AG09309 (cell line): ENCODE measurements at places on chromosomes 4 and X.

DNA sequence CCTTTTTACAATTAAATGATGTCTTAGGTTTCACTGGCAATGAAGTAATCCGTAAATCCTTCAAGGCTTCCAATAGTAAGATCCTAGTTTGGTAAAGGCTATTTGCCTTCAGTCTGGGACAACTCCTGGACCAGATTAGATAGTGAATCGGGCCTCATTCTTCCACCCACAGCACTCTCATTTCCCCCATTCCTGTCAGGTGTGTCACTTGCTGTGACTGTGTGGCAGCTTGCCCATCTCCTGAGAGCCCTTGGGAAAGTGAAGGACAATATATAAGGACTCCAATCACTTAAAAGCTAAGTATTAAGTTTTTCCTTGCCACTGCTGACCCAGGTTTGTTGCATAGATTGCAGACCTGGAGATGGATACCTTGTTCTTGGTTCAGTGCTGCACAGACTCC, 3.3 kb upstream of the GASK1B start:
- no peak for DNase-seq

GRCh38 chrX:53494436-53494835, 60.3 kb upstream of the HSD17B10 start:
- DNase-seq, result no peak

GRCh38 chr4:83617371-83618035, 81.6 kb downstream of the GPAT3 start:
- no peak for DNase-seq

DNA sequence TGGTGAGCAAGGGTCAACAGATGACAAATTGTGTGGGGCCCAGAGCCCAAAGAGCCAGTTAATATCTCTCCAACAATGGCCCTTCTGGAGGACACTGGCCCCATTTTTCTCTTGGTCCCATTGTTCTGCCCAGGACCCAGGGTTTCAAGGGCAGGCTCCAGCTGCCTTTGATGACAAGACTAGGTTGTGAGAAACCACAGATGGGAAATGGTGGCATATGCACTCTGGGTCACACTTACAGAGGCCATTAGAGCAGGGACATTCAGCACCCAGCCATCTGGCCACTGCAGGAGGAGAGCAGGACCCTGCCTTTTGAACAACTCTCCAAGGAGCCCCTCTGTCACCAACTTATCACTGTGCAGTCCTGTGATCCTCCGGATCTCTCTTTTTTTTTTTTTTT, 49.7 kb upstream of the KIAA1210 start:
- DNase-seq, result no peak

DNA sequence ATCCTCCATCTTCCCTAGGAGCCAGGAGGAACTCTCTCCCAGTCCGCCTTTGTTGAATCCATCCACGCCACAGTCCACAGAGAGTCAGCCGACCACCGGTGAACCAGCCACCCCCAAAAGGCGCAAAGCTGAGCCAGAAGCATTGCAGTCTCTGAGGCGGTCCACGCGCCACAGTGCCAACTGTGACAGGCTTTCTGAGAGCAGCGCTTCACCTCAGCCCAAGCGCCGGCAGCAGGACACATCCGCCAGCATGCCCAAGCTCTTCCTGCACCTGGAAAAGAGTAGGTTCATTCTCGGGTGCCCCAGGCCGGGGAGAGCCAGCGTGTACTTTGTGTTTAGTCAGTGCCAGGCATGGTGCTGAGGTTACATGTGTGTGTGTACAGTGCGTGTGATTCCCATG, 7.4 kb downstream of the MSL3 start:
- DNase-seq, result no peak

GRCh38 chrX:46117234-46117633, 428.0 kb downstream of the ZNF674 start:
- DNase-seq, result no peak

DNA sequence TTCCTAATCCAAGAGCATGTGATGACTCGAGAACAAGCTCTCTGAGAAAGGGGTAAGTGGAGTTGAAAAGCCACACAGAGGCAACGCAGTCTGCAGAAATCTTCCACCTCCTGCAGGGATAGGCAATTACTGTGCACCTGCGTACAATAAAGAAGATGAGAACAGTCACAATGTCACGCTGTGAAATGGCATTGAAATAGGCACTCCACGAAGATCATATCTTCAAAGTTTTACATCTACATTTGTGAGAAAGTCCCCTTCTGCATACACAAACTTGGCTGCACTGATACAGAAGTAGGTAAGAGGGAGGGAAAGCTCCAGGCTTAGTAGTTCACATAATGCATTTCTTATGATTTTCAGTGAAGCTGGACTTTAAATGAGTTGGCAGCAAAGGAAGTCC, 27.1 kb downstream of the DDX60L start:
- no peak for DNase-seq

- DNase-seq, result peak; percentile 37
Observed at GRCh38 chr4:186592966-186593586, 37.7 kb upstream of the MTNR1A start.

DNA sequence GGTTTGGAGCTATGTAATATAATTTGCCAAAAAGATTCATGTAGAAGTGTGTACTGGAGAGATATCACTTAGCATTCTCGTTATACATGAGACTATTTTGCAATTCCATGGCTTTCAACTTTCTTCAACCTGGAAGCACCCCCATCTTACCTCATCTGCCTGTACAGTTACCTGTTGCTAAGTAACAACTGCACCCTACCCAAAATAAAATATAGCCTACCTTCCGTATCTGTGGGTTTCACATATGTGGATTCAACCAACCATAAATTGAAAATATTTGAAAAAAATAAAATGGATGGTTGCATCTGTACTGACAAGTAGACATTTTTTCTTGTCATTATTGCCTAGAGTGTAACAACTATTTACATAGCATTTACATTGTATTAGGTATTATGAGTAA, 278.3 kb downstream of the PPP1R2C start:
- DNase-seq, result no peak

DNA sequence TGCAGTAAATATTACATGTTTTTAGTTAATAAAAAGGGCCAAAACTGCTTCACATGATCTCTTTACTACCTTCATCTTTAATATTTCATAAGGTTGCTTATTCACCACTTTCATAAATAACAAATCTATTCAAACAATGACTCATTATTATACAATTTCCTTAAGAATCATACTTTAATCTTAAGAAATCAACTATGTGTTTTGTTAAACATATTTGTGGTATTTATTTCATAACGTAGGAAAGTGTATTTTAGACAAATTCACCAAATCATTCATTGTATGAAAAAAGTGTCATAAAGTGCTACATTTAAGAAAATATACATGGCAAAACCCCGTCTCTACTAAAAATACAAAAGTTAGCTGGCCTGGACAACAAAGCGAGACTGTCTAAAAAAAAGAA, 150.5 kb upstream of the RXFP1 start:
- DNase-seq, result no peak

- no peak for DNase-seq
Observed at GRCh38 chrX:110317061-110317819, 645 bp downstream of the AMMECR1 start.

DNA sequence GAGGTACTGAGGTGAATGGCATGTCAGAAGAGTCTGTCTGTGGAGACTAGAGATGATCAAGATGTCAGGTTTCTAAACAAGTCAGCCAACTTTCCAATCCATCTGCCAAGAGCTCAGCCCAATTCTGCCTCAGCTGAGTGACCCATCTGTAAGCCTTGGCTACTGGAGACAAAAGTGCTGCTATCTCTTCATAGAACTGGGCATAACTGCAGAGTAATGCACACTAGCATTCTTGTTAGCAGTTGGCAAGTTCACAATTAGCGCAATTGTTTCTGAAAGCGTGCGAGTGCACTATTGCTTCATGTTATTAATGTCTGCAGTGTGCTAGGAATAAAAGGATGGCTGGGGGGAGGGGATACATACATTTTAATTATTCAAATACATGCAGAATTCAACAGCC, 32.9 kb upstream of the SH3D19 start:
- DNase-seq, result no peak

GRCh38 chrX:68840256-68840655, 11.4 kb downstream of the EFNB1 start:
- no peak for DNase-seq

GRCh38 chr4:173680278-173680677, 150.2 kb upstream of the HAND2 start:
- no peak for DNase-seq

DNA sequence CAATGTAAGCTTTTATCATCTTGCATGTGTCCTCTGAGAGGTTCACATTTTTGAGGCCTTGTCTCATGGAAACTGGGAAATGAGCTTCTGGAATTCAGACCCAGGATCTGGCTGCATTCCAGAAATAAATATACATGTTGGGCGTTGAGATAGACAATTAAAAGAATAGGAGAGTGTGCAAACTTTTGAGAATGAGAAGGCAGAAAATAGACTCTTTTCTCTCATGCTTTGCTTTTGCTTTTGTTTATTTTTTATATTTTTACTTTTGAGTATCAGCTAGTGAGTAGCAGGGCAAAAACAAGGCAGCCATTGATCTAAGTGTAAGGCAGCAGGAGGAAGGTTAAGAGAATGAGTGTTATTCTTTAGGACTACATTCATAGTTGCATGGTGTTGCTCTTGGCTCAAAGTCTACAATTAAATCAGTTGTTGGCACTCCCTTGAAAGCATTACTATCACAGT, 12.4 kb downstream of the SHROOM3 start:
- no peak for DNase-seq

DNA sequence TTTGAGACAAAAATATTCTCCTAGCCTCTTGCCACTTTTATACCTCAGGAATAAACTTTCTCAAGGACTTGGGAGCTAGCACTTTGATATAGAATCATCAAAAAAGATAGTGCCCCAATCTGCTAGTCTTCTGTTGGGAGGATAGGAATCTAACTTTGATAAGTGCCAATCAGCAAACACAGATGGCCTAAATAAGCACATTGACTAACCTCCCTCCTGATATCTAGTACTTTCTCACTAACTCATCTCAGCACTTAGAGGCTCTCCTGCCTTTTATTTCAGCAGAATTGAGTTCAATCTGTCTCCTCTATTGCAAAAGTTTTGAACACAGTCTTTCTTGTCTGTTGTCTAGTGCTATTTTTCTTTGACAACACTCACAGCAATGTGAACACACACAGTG, 798.4 kb upstream of the FTHL17 start:
- DNase-seq, result no peak

GRCh38 chr4:76948443-76949275, 893 bp upstream of the SEPTIN11 start:
- DNase-seq, result no peak

DNA sequence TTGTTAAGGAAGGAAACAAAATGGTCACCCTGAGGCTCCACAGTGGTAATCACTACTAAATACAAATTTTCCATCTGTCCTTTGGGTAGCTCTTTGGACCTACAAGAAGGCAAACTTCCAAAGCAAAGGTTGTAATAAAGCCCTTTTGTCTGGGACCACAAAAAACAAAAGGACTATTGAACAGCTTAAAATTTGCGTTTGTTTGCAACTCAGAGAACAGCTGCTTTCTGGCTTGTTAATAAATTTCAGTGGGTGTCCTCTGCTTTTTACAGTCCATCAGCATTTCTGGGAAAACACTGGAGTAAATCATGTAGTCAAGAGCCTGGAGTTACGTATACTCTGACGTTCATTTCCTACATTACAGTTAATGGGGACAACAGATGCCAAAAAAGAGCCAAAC, 439.7 kb upstream of the DIAPH2 start:
- no peak for DNase-seq

DNA sequence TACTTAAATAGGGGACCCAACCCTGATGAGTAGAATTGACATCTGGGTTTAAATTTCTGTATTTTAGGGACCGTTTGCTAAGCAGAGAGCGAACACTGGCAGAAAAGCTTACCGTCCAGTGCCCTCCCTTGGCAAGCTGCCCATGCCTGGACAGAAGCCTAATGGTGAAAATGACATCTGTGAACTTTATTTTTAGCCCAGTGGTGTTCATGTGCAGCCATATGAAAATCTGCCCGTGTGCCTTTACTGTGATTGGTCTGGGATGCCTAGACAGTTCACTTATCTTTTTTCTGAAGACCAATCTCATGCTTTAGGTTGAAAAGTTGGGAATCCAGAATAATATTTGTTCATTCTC, 1.1 kb downstream of the STBD1 start:
- DNase-seq, result no peak

DNA sequence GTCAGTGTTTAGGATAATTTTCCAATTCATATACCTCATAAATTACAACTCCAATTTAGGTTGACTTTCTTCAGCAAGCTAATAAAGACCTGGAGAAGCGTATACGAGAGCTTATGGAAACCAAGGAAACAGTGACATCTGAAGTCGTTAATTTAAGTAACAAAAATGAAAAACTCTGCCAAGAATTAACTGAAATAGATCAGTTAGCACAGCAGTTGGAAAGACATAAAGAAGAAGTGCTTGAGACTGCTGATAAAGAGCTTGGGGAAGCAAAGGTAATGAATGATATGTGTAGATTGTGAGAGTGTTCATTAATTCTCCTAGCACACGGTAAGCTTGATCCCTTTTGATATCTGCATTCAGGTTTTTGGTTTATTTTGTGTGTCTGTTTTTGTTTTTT, 16.8 kb downstream of the CEP135 start:
- DNase-seq, result no peak

- no peak for DNase-seq
Observed at GRCh38 chr4:184727430-184727829, 6.5 kb downstream of the CENPU start.

DNA sequence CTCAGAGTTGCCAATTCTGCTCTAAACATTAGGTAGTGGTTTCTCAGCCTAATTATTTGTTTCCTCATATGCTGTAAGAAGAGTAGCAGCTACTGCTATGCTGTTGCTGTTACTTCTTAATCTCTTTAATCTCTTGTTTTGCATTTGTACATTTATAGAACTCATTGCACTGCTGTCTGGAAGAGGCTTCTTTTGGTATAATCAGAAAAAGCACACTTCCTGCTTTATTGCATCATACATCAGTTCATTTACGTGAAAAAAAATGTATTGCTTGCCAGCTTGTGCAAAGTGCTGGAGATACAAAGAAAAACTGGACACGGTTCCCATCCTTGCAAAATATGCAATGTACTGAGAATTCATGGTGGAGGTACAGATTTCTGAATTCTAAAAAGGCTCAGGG, 332.0 kb downstream of the GRXCR1 start:
- DNase-seq, result no peak

DNA sequence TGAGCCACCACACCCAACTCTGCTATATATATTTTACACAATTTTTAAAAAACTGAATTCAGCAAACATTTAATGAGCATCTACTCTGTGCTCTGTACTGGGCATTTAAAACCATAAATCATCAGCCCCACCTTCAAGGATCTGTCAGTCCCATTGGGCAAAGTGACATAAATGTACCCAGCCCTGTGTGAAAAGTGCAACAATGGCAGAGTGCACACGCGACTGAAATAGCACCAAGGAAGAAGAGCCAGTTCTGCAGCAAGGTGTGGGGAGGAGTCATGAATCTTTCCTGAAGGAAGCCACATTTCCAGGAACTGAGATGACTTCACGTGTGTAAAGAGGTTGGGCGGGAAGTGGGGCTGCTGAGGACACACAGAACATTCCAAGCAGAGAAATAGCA, 111.5 kb upstream of the ATP6AP2 start:
- no peak for DNase-seq
